ENCODE measurements at places on chromosomes 5 and 9. TPM values are rescaled to one million over a fixed set of nuclear protein-coding genes. Genes with fewer than 3 reads are reported as not detected.

DNA sequence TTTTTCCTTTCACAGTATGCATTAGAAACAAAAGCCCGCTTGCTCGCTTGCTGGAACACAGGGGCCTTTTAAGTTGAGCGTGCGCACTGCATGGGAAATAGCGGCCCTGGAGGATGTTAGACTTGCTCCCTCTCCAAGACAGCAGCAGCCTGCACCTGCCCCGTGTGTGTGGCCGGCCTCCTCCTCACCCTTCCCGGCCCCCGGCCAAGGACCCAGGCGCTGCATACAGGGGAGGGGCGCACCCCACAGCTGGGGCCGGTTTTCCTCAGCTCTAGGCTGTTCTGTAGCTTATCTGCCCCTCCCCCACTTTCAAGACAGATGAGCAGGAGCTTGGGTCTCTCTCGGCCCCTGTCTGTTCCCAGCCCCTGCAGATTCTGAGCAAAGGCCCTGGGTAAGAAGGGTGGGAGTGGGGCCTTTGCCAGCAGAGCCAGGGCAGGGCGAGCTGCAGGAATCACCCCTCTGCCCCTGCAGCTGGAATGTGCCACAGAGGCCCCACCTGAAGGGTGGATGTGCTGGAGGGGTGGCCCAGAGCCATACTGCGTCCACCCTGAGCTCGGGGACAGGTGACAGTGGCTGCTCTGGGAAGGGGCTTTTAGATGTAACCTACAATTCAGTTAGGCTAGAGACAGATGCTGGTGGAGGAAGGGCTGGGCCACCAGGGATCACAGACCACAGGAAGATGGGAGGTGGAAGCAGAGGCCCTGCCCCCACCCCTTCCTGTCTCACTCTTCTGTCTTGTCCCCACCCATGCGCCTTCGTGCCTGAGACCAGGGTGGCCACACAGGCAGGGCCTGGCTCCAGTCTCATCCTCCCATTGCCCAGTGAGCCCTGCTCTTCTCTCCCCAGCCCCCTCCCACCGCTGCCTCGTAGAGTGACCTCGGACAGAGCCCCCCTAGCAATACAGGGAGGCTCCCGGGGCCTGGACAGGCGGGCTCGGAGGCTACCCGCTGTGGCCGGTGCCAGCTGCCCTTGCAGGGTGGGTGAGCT, 132.4 kb downstream of the DAB2IP start:
- H3K4me1 ChIP-seq: peaks cover 20% of the 10 kb centered on the region
- H3K27ac ChIP-seq: no peak overlapping the region
- H3K36me3 ChIP-seq: peaks cover 9% of the 10 kb centered on the region
- DNase-seq: peak; percentile 64
- H3K4me3 ChIP-seq: no peak overlapping the region

DNA sequence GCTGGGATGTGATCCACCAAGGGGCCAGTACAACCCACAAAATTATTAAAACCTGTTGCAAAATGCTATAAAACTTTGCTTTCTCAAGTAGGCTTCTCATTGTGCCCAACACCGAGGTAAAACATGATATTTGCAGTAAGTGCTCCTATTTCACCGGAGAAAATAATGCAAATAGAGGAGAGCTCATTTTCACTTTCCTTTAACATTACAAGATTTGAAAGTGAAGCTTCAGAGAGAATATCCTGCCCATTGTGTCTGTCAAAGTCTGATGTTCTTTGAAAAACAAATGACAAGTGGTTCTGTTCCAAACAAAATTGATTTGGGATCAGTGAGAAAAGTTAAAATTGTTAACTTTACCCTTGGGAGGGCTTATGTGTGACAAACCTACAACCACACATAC, 287.1 kb downstream of the KCNN2 start:
- peaks cover 7% of the 10 kb centered on the region for H3K4me1 ChIP-seq
- no peaks in the 10 kb centered on the region for H3K27me3 ChIP-seq
- no peaks in the 10 kb centered on the region for H3K36me3 ChIP-seq
- no peak overlapping the region for H3K27ac ChIP-seq
- DNase-seq: no peak

DNA sequence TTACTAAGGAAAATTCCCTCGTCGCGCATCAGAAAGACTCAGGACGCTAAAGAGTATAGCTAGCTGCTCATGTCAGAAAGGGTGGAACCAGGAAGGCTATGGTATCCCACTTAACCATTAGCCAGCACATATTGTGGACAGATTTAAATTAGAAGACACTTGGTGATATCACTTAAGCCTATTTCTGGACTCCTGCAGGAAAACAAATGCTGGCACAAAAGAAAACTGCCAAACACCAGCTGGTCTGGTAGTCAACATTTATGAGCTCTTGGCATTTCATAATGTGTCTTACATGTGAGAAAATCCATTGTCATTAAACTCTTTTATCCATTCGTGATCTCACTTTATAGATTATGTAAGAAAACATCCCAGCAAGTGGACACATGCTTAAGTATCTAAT, 377.4 kb downstream of the PTPRD start:
- H3K4me1 ChIP-seq: peaks cover 3% of the 10 kb centered on the region
- H3K4me3 ChIP-seq: no peak overlapping the region
- H3K27ac ChIP-seq: no peak overlapping the region
- no peaks in the 10 kb centered on the region for H3K27me3 ChIP-seq
- no peak for DNase-seq
- H3K36me3 ChIP-seq: no peaks in the 10 kb centered on the region

DNA sequence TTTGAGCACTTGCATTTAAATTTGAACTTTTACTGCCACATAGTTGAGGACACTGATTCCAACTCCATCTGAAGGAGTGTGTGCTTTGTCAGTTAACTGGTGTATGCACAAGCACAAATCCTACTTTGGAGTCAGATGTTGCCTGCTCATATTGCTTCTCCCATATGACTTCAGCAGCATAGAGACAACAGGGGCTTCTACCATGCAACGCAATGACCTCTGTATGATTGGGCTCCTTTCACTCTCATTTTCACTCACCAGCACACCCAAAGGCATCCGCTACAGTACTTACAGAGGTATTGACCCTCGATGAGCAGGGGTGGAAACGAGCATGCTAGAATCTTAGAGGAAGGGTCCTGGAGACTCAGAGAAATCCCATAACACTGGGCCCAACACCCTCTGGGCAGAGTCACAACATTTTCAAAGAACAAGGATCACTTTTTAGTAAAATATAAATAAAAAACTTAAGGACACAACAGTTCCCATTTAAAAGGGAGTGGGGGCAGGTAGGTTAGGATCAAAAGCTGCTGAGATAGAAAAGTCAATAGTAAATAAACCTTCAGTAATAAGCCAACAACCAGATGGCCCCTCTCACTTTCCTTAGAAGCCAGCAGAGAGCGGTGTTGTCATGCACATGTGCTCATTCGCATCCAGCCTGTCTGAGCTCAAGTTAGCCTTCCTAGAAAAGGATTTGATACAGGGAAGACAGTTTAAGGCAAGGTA, 203.8 kb downstream of the SNCAIP start:
- peak overlapping the region; percentile 43 for H3K27ac ChIP-seq
- no peaks in the 10 kb centered on the region for H3K36me3 ChIP-seq
- H3K4me3 ChIP-seq: no peak overlapping the region
- DNase-seq: no peak
- no peaks in the 10 kb centered on the region for H3K4me1 ChIP-seq
- peaks cover 11% of the 10 kb centered on the region for H3K27me3 ChIP-seq

DNA sequence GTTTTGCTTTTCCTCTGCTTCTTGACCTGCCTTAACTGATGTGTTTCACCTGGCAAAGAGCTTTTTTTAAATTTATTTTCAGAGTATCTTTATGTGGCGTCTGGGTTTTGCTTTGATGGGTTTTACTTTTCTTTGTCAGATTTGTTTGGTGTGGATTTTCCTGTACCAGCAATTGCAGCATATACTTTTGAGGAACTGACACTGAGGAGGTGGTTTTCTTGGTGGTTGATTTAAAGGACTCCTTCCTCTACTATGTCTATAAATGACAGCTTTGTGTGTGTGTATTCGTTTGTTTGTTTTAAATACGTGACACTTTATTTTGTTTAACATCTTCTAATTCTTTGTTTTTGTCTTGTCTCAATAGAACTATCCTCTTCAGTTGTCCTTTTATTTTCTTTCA, 1071.9 kb upstream of the ARRDC3 start:
- H3K4me1 ChIP-seq: no peaks in the 10 kb centered on the region
- no peak overlapping the region for H3K4me3 ChIP-seq
- no peak overlapping the region for H3K27ac ChIP-seq
- no peaks in the 10 kb centered on the region for H3K36me3 ChIP-seq
- H3K27me3 ChIP-seq: no peaks in the 10 kb centered on the region
- DNase-seq: no peak

GRCh38 chr5:119694284-119694683, 64.9 kb downstream of the FAM170A start:
- H3K4me1 ChIP-seq: no peaks in the 10 kb centered on the region
- no peak overlapping the region for H3K27ac ChIP-seq
- no peaks in the 10 kb centered on the region for H3K27me3 ChIP-seq
- no peak for DNase-seq

- no peak overlapping the region for H3K27ac ChIP-seq
- DNase-seq: no peak
- peaks cover 18% of the 10 kb centered on the region for H3K4me1 ChIP-seq
- H3K27me3 ChIP-seq: peaks cover 4% of the 10 kb centered on the region
Observed at GRCh38 chr9:109901201-109901600, 121.2 kb downstream of the PALM2AKAP2 start.

DNA sequence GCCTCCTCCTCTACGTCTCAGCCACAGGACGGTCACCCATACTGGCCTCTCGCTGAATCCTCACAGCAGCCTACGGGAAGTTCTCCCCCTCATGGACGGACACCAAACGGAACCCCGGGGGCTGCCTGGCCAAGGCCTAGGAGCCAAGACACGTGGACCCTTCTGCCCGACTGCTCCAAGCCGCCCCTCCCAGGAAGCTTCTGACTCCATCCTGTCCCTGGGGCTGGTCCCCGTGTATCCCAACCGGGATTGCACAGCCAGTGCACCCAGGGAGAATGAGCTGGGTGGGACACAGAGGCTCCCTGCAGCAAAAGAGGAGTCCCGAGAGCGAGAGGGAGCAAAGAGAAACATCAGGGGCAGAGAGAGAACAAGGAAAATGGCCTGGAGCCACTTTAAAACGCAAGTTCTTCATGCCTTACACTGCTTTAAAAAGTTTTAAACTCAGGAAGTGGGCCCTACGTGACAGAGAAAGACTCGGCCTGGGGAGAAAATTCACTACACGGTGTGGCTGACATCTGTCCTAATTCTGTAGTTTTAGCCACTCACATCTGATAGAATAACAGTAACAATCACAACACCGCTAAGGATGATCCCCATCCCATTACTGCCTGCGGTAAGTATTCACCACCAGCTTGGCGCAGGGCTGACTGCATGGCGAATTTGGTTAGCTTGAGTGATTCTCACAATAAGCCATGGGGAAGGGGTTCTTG, 3.0 kb downstream of the FAM78A start:
- H3K4me3 ChIP-seq: no peak overlapping the region
- H3K27me3 ChIP-seq: peaks cover 34% of the 10 kb centered on the region
- H3K4me1 ChIP-seq: peaks cover 4% of the 10 kb centered on the region

- H3K4me3 ChIP-seq: no peak overlapping the region
- no peaks in the 10 kb centered on the region for H3K4me1 ChIP-seq
- H3K27me3 ChIP-seq: no peaks in the 10 kb centered on the region
- H3K27ac ChIP-seq: no peak overlapping the region
- peaks cover 15% of the 10 kb centered on the region for H3K36me3 ChIP-seq
Observed at GRCh38 chr9:110443866-110444220, 106.2 kb upstream of the TXNDC8 start.

DNA sequence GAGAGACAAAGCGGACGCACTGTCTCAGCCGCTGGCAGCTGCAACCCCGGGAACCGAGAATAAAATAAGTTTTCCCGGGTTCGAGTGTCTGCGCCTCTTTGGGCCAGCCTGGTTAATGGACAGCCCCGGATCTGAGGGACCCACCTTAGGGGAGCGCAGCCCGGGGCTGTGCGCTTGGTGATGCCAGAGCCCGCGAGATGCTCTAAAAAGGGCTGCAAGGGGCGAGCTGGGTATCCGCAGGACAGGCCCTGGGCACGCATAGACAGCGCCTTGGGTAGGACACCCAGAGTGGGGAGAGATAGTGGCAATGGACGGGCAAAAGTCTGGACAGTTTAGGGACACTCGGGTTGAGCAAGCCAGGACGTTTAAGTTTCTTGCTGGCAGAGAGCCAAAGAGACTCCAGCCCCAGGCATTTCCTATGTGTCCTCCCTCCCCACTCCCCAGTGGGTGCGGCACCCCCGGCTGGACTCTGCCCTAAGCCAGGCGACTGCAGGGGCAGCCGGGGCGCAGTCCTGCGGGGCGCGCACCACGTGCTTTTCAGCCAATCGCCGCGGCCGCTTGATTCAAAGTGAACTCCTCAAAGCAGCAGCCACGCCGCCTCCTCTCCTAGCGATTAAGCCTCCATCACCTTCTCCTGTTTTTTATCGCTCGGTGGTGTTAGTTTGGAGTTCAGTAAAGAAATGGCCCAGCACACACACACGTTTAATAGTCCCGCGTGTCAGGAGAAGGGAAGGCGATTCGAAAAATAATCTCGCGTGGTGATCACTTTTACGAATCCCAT, 616 bp upstream of the ENC1 start:
- peak overlapping the region; percentile 95 for H3K4me3 ChIP-seq
- H3K27ac ChIP-seq: peak overlapping the region; percentile 93
- DNase-seq: peak; percentile 85
- peaks cover 3% of the 10 kb centered on the region for H3K27me3 ChIP-seq
- peaks cover 14% of the 10 kb centered on the region for H3K36me3 ChIP-seq
- H3K4me1 ChIP-seq: peaks cover 46% of the 10 kb centered on the region

DNA sequence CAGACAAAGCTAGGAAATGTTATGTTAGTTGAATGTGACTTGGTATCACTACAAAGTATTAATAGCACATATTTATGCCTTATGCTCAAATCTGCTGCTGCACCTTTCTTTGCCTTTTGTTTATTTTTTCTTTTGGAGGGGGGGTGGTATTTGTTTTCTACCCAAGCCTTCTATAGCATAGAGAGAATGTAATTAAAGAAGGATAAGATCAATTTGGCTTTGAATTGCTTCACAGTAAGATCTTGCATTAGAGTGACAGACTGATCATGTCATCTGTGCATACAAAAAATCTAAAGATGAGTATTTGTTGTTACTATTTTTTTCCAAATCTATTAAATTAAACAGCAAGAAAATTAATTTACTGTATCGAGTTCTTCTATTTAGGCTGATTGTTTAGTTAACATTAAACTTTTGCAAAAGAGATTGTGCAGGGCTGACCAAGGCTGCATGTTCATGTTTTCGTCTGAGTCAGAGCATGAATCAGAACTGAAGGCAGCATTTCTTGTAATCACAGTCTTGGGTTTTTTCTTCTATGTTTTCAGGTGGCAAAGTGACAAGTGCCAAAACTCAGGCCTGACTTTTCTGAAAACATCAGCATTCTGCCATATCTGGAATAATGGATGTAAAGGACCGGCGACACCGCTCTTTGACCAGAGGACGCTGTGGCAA, 1007.1 kb upstream of the WWC1 start:
- H3K27ac ChIP-seq: no peak overlapping the region
- H3K36me3 ChIP-seq: no peaks in the 10 kb centered on the region
- H3K27me3 ChIP-seq: no peaks in the 10 kb centered on the region
- H3K4me1 ChIP-seq: no peaks in the 10 kb centered on the region
- H3K4me3 ChIP-seq: no peak overlapping the region
- no peak for DNase-seq

- peaks cover 78% of the 10 kb centered on the region for H3K27me3 ChIP-seq
- H3K4me3 ChIP-seq: peak within 1 kb of the TSS; percentile 83
- no peak within 1 kb of the TSS for H3K27ac ChIP-seq
- peaks cover 4% of the 10 kb centered on the region for H3K4me1 ChIP-seq
- DNase-seq: peak; percentile 74
- H3K36me3 ChIP-seq: no peaks in the 10 kb centered on the region
Observed at GRCh38 chr5:175444060-175444904, at the start of gene DRD1. Gene DRD1, minus strand, starts transcription at chr5:175444182. Its CDS starts 1,083 bp downstream, at chr5:175443099.

- H3K36me3 ChIP-seq: no peaks in the 10 kb centered on the region
- H3K27me3 ChIP-seq: peaks cover 28% of the 10 kb centered on the region
- DNase-seq: peak; percentile 91
- H3K27ac ChIP-seq: peak overlapping the region; percentile 41
- H3K4me3 ChIP-seq: no peak overlapping the region
- H3K4me1 ChIP-seq: peaks cover 19% of the 10 kb centered on the region
Observed at GRCh38 chr5:178279723-178280438, 47.3 kb upstream of the PHYKPL start.

The FOXD4L6 gene
- 0.14 TPM for total RNA-seq

The STK32A gene
- total RNA-seq: 2.0 TPM

The HMMR gene
- total RNA-seq: 25.9 TPM

The CCNO gene
- 1.6 TPM for total RNA-seq

Measured in type B pancreatic cell (in vitro differentiated cells).